Right cardiac atrium (tissue), 5 donors: ENCODE measurements at places on chromosomes 7 and 10. TPM values are rescaled to one million over a fixed set of nuclear protein-coding genes. Genes with fewer than 3 reads are reported as not detected.

The C1QL3 gene
- 0.20 TPM for total RNA-seq

The ZNF25 gene
- 24.5 TPM for total RNA-seq

The ABCB1 gene
- 0.62 TPM for total RNA-seq

The STMP1 gene
- 29.3 TPM for total RNA-seq

The ZNF239 gene
- total RNA-seq = 2.9 TPM

The ANKRD22 gene
- 0.15 TPM for total RNA-seq

The KLF14 gene
- total RNA-seq = 0.11 TPM

The ZCWPW1 gene
- total RNA-seq = 4.6 TPM

The CASTOR2 gene
- total RNA-seq = 73.4 TPM

The TMEM213 gene
- not detected for total RNA-seq

The ARPC1B gene
- 60.4 TPM for total RNA-seq

The HILPDA gene
- 6.5 TPM for total RNA-seq

The PPIA gene
- total RNA-seq = 509 TPM

The FANK1 gene
- 0.58 TPM for total RNA-seq

The EN2 gene
- total RNA-seq = not detected

The CPN1 gene
- not detected for total RNA-seq

The NPSR1 gene
- total RNA-seq = not detected

The DPYSL4 gene
- 4.4 TPM for total RNA-seq

The CLDN15 gene
- 3.4 TPM for total RNA-seq

The SMKR1 gene
- not detected for total RNA-seq

The AKR1C1 gene
- total RNA-seq = 51.5 TPM

The WEE2 gene
- not detected for total RNA-seq

The HOXA9 gene
- total RNA-seq = not detected
